H1 (cell line): ENCODE measurements at places on chromosomes 7 and 10.

- no peak for DNase-seq
Measured at GRCh38 chr10:128568990-128569945, 443.0 kb upstream of the MKI67 start.

DNA sequence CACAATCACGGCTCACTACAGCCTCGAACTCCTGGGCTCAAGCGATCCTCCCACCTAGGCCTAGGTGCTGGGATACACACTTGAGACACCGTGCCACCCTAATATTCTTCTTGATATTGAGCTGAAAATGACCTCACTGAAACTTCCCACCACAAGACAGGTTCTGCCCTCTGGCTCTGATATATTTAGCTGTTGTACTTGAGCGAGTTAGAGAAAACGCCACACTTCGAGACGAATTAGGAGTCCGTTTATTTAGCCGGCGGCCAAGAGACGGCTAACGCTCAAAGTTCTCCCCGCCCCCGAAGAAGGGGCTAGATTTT is 17.9 kb downstream of the ZC3HAV1 start:
- no peak for DNase-seq

DNA sequence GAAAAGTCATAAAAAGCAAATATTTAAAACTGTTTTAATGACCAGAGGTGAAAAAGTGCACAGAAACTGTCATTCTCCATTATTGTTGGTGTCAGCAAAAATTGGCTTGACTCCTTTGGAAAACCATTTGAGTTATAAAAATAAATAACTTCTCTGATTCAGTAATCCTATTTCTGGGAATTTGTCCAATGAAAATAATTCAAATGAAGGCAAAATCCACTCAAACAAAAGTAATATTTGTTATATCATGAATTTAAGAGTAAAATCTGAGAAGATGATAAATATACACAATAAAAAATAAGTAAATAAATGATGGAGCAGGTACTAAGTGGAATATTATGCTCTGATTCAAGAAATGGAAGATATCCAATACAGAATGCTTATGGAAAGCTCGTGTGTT is 326.6 kb upstream of the KLF6 start:
- no peak for DNase-seq

DNA sequence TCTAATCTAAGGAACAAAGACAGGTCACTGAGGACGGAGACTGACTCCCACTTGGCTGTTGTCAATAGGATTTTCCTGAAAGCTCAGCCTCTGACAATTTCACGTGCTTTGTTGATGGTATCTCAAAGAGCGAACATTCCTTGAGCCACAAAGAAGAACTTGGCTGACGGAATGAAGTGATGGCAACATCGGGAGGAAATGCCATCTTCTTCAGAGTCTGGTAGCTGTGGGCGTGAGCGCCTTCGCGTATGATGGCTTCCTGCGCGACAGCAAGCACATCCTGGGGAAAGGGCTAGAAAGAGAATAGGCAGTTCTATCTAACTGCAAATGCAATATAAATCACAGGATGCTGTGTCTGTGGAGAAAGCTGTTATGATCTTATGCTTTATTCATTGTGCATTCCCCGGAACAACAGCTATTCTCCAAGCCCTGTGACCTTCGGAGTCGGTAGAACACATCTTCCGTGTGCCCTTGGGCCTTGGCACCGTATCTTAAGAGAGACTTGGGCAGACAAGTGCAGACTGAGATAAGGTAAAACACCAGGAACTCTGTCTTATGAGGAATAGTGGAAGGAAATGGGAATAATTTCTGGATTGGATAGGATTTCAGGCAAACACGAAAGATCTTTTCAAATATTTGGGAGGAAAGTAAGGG is 19.6 kb upstream of the GTPBP4 start:
- no peak for DNase-seq

DNA sequence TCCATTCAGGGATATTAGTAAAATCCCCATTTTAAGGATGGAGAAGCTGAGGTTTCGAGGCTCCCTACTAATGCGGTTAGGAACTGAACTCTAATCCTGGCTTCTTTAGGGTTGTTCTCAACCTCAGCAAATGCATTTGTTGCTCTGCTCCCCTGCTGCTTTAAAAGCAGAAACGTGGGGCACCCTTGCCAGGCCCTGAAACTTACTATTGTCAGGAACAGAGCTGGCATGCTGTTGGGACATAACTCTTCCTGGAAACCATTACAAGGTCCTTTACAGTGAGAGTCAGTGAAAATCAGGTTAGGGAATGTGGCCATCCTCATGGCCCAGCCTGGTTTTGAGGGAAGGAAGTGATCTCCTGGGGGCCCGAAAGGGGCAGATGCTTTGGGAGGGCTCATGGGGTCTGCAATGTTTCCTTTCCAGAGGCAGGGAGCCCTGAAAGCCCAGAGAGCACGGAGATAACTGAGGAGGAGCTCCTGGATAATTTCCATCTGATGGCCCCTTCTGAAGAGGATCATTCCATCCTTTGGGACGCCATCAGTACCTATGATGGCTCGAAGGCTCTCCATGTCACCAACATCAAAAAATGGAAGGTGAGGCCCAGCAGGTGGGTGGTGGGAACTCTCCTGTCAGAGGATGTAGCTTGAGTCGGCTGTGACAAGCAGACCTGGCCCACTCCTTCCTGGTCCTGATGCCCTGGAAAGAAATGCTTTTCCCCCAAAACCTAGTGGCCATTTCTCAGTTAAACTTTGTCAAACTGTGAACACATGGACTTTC is 2.0 kb downstream of the IGFBP1 start:
- DNase-seq: no peak

GRCh38 chr7:128961030-128961659 is 23.4 kb downstream of the IRF5 start:
- DNase-seq: no peak

DNA sequence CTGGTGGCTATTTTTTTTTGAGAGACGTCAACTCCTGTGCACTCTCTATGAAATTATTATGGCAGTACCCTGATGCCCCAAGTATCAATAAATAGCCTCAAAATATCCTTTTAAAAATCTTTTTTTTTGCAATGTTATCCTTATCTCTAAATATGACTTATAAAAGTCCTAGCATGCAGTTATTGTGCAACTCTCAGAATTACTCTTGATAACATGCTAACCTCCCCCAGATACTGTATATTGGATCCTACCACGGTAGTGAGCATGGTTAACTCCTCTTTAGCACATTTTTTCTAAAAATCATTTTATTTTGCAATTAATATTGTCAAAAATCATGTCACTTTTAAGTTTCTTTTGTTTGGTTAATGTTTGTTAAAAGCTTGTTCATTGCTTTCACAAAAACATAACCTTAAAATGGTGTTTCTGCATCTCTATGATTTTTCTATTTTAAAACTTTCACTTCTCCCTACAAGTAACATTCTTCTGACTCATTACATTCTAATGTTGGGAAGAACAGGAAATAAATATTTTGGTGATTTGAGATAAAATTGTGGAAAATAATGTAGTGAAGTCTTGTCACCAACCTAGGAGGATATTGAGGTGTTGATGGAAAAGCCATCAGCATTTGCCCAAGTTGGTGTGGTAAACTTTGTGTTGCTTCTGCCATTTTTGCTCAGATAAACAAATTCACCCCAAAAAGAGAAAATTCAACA is 42.1 kb upstream of the ADRA2A start:
- no peak for DNase-seq

DNA sequence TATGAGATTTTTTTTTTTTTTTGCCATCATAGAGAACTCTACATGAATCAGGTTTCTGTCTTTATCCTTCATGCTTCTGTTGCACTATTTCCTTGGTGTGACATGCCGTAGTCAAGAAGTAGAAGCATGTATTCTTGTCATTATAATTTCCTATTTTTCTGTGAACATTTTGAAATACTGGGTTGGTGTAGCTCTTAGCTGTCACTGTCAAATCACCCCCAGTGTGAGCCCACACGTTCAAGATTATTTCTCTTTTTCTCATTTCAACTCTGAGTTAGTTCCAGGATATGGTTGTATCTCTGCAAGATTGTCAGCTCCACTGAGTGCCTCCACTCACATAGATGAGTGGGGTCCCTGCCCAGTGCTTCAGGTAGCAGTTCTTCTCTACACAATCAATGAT is 209.5 kb downstream of the NRG3 start:
- DNase-seq: no peak

GRCh38 chr7:48621076-48621475 is 303.3 kb upstream of the CDC14C start:
- DNase-seq: no peak

GRCh38 chr10:49037187-49037586 is 78.1 kb downstream of the VSTM4 start:
- no peak for DNase-seq
